ENCODE measurements at places on chromosomes 6 and 20. TPM values are rescaled to one million over a fixed set of nuclear protein-coding genes. Genes with fewer than 3 reads are reported as not detected.

GRCh38 chr20:20089939-20090338, 37.6 kb downstream of the CFAP61 start:
- DNase-seq: no peak

GRCh38 chr6:113818578-113818977, 38.6 kb upstream of the MARCKS start:
- no peak for DNase-seq

GRCh38 chr6:43945768-43946080, 175.7 kb downstream of the VEGFA start:
- no peak for DNase-seq

DNA sequence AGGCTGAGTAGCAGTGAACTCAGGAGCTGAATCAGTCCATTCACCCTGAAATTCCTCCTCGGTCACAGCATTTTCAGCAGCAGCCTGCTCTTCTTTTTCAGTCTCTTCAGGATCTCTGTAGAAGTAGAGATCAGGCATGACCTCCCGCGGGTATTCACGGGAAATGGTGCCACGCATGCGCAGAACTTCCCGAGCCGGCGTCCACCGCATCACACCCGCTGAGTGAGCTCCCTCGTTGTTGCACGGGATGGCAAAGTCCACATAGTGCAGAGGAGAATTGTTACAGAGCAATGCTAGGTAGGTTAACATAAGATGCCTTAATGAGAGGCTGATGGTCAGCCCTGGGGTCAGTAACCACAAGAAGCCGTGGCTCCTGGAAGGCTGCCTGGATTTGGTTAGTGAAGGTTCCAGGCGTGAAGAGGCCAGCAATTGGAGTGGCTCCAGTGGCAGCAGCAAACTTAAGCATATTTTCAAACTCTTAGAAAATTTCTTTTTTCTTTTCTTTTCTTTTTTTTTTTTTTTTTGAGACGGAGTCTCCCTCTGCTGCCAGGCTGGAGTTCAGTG, 113.5 kb upstream of the HDAC2 start:
- peak; percentile 38 for DNase-seq

DNA sequence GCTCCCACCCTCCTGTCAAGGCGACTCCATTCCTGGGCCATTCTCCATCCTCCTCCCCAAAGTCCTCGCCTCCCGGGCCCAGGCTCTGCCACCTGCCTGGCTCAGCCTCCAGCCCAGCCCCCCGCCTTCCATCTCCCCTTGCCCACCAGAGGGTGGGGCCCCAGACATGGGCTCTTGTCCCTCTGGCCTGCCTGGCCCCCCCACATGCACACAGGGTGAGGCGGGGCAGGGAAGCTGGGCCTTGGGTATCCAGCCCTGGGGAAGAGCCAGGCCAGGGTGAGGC, 95.2 kb downstream of the YTHDF1 start:
- DNase-seq: no peak

DNA sequence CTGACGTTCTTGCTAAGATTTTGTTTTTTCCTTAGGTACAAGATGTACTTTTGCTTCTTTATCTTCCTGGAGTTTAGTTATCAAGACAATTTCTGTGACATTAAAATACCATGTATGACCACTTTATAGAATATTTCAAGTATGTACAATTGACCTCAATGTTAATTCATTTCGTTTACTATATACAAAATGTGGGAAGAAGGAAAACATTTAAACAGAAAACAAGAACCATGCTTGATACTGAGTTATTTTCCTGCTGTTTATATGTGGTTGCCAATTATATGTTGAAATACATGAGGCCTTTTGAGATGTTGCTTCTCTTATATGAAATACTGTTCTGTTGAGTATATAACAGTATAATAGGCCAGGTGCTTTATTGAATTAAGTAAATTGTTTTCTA, 184.3 kb downstream of the JARID2 start:
- no peak for DNase-seq

RANBP9 gene
- total RNA-seq: 57.0 TPM
